CD4-positive, alpha-beta T cell treated with Interleukin-17A for 4 hours (primary cell): ENCODE measurements at places on chromosomes 6 and 20.
A peak's percentile ranks its signal among the peaks of the same experiment; 100 is the strongest.

DNA sequence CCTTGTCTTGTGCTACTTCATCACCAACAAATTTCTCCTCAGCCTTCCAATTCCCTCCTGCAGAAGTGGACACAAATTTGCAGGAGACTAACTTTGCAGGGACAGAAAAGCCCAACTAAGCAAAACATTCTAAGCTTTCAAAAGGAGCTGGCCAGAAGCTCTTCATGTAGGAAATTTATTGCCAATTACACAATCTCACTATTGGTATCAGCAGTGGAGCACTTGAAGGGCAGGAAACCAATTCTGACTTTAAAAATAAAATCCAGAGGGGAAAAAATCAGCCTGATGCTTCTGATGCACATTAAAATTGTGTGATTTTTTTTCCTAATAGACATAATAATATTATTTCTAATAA lies 193.3 kb downstream of the LY86 start:
- no peak for DNase-seq

GRCh38 chr6:111958534-111958933 lies 85.3 kb upstream of the FYN start:
- no peak for DNase-seq

DNA sequence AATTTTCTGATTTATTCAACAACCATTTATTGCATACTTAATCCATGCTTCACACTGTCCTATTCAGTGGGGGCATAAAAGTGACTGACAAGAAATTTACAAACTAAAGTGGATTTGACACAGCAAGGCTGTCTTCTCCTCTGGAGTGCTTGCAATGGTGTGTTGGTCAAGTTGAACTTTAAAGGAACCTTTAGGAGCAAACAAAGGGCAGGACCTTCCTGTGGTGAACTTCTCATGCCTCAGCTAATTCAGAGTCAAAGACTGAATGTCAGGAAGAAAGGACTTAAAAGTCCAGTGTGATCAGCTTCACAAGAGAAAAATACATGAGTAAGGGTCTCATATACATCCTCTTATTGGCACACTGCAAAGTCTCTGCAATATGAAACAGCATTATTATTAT lies 60.8 kb upstream of the TENT5A start:
- no peak for DNase-seq

- DNase-seq = peak; percentile 78
Observed at GRCh38 chr6:10404107-10404798, 10.6 kb downstream of the TFAP2A start.
